GM03348 (cell line): ENCODE measurements at places on chromosomes 3 and 15.
A peak's percentile ranks its signal among the peaks of the same experiment; 100 is the strongest.

DNA sequence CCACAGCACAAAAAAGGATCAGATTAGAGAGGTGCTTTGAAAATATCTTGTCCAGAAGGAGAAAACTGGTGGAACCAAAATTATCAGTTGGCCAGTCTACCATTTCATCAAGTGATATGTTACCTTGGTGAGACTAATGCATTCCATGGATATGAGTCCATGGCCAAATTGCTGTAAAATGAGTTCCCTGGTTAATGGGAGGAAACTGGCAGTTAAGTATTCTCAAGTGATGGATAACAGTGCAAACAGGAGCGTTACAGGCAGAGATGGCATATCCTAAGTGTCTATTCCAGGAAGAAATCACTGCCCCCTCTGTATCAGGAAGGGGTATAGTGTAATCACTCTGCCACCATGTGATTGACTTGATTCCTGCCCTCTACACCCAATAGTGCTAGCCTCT, 34.0 kb downstream of the MYRIP start:
- DNase-seq: no peak

- DNase-seq: no peak
Observed at GRCh38 chr3:76972624-76973296, 67.1 kb upstream of the ROBO2 start.

- DNase-seq: peak; percentile 19
Observed at GRCh38 chr3:28901018-28901417, 379.9 kb upstream of the RBMS3 start.

DNA sequence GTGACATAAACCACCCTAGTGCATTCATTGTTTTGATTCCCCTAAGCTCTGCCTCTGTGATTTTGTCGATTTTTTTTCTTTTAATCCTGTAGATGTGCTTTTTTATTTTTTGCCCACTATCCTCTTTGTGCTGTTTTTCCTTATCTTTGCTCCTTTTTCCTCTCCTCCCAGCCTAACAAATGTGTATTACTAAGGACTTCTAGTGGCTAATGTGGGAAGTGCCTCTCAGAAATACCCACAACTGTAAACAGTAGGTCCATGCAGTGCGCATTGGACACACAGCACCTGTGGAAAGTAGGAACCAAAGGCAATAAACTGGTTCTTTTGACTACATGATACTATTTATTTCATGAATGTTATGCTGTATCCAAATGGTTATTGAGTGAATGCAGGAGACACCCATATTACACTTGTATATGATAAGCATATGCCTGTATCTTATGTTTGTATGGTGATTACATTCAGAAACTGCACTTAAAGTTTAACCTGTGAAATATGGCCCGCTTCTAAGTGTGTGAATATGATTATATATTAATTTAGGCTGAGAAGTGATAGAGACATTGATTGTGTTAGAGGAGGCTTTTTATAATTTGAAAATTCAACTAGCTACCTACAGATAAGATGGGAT, 147.8 kb downstream of the PLCL2 start:
- DNase-seq: peak; percentile 53
